SJCRH30 (cell line): ENCODE measurements at places on chromosomes 1 and 21. TPM values are rescaled to one million over a fixed set of nuclear protein-coding genes. Genes with fewer than 3 reads are reported as not detected.
A peak's percentile ranks its signal among the peaks of the same experiment; 100 is the strongest.

DNA sequence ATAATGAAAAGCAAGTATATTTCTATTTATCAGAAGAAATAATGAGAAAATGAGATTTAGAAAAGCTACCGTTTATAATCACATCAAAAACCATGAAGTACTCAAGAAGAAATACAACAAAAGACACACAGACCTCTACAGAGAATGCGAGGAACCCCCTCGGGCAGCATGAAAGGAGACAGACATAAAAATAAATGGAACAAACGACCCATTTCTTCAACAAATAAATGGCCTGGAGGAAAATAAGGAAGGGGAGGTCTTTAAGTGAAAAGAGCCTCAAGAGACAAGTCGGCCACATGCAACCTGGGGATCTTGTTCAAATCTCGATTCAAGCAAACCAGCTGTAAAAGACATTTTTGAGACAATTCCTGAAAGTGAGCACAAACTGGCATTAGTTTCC, 6.0 kb downstream of the CFAP74 start:
- no peaks in the 10 kb centered on the region for H3K36me3 ChIP-seq
- DNase-seq, result no peak
- H3K4me1 ChIP-seq, result no peaks in the 10 kb centered on the region
- peaks cover 15% of the 10 kb centered on the region for H3K27me3 ChIP-seq

DNA sequence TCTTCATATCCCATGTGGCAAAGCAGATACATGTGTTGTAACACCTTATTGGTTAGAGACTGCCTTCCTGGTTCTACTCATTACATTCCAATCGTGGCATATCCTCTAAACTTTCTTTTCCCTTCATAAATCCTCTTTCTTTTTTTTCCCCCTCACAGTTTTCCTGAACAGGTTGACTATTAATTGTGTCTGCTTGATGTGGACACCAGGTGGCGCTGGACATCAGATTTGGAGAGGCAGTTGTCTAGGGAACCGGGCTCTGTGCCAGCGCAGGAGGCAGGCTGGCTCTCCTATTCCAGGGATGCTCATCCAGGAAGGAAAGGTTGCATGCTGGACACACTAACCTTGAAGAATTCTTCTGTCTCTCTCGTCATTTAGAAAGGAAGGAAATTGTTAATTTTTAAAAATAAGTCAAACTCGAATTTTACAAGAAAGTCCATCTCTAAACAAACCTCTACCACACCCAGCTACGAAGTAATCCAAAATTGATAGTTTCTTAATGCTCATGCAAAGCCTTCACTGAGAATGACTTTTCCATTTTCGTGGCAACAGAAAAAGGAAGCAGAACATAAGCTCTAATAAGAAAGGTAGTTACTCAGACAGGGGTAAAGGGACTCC, 59.4 kb upstream of the ASB17 start:
- H3K27me3 ChIP-seq, result no peaks in the 10 kb centered on the region
- no peak overlapping the region for H3K4me3 ChIP-seq
- no peaks in the 10 kb centered on the region for H3K36me3 ChIP-seq
- no peak overlapping the region for H3K27ac ChIP-seq
- peak; percentile 89 for DNase-seq

- DNase-seq, result no peak
- H3K4me3 ChIP-seq, result no peak overlapping the region
- peaks cover 2% of the 10 kb centered on the region; the same call in 1 of the 2 replicates for H3K36me3 ChIP-seq
- no peaks in the 10 kb centered on the region for H3K4me1 ChIP-seq
- no peak overlapping the region for H3K27ac ChIP-seq
- no peaks in the 10 kb centered on the region for H3K27me3 ChIP-seq
Observed at GRCh38 chr1:48740621-48741020, 36.1 kb downstream of the BEND5 start.

DNA sequence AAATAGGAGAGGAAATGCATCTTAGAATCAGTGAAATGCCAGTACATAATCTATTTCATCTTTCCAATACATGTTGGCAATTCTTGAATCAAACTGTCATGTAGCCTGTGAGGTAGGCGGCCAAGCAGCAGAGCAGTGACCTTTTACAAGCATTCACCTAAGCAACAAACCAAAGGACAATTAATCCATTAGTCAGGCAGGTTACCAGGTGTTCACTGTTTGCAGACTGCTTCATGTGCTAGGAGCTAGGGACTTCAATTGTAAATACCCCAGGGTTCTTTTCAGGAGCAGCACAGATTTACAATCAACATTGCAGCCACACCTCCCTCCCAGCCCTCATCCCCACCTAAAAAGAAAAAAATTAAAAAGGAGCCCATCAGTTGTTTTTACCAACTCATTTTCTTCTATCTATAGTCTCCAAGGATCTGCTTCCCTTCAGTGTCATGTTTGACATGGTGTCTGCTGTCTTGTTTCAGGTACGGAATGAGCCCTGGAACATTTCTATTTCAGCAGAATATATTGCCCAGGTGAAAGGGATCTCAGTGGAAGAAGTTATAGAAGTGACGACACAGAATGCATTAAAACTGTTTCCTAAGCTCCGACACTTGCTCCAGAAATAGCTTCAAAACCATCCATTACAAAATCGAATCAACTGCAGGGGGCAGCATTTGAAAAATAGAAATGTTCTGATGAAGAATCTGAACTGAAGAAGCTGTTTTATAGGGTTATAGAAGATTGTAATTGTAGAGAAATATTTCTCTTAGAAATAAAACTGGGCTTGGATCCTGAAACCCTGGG, 23.0 kb downstream of the TATDN3 start:
- peak; percentile 61 for DNase-seq
- H3K4me3 ChIP-seq, result no peak overlapping the region
- H3K4me1 ChIP-seq, result no peaks in the 10 kb centered on the region; the same call in 1 of the 2 replicates
- no peaks in the 10 kb centered on the region for H3K36me3 ChIP-seq
- no peak overlapping the region for H3K27ac ChIP-seq
- H3K27me3 ChIP-seq, result no peaks in the 10 kb centered on the region

GRCh38 chr1:162003061-162003829, 20.4 kb downstream of the OLFML2B start:
- H3K4me1 ChIP-seq, result peaks cover 34% of the 10 kb centered on the region
- H3K27me3 ChIP-seq, result no peaks in the 10 kb centered on the region
- peak; percentile 96 for DNase-seq
- peak overlapping the region; percentile 94 for H3K27ac ChIP-seq
- peaks cover 29% of the 10 kb centered on the region for H3K36me3 ChIP-seq

DNA sequence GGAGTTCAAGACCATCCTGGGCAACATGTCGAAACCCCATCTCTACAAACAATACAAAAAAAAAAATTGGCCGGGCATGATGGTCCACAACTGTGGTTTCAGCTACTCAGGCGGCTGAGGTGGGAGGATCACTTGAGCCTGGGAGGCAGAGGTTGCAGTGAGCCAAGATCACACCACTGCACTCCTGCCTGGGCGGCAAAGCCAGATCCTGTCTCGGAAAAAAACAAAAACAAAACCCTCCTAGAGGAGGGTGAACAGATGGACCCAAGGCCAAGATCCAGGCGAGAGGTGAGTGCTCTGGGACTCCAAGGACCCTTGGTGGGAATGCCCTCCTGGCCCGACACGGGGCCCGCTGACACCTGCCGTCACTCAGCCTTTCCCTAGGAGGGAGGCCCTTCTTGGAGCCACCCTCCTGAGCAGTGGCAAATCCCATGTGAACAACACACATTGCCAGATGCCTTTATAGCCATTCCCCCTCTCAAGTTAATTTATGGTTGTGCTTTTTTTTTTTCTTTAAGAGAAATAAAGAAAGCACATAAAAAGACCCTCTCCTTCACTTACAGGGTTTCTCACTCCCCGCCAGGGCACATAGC, 380 bp downstream of the TFF2 start:
- no peak overlapping the region for H3K4me3 ChIP-seq
- no peak overlapping the region for H3K27ac ChIP-seq
- H3K4me1 ChIP-seq, result no peaks in the 10 kb centered on the region
- H3K27me3 ChIP-seq, result no peaks in the 10 kb centered on the region

GRCh38 chr1:11526071-11526895, 47.3 kb downstream of the DISP3 start:
- DNase-seq, result no peak
- peaks cover 4% of the 10 kb centered on the region; the same call in 1 of the 2 replicates for H3K27me3 ChIP-seq
- H3K27ac ChIP-seq, result no peak overlapping the region
- no peaks in the 10 kb centered on the region for H3K4me1 ChIP-seq

DNA sequence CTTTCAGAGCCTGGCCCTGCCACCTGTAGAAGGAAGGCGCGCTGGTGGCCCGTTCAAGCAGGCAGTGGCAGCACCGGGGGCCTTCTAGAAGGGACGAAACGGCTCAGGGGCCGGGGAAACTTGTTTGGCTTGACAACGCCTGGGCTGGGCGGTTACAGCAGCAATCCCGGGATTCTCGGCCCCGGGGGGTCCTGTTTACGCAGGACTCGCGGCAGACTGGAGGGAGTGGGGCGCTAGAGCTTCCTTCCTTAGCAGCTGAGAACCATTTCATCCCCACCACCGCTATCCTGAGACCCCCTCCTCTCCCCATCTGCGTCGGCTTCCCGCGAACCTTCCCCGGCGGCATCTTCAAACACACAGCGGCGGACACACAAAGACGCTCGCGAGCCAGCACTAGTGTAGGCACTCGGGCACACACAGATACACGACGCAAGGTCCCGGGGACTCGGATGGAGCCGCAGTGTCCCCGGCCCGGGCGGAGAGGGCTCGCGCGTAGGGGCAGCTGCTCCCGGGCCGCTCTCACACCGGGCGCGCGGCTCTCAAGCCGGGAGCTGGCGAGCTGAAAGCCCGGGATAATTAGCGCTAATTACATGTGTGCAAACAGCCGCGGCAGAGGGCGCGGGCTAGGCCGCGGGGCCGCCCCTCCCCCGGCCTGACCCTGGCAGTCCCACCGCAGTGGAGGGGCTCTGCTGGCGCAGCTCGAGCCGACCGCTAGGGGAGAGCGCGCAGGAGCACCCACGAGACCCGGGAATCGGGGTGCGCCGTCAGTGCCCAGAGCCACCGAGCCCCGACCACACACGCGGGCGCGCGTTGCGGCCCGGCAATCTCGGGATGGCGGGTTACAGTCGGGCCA, 271.4 kb downstream of the FOXD2 start:
- H3K4me1 ChIP-seq, result peaks cover 8% of the 10 kb centered on the region
- H3K27me3 ChIP-seq, result no peaks in the 10 kb centered on the region; the same call in 1 of the 2 replicates
- H3K36me3 ChIP-seq, result no peaks in the 10 kb centered on the region
- H3K27ac ChIP-seq, result peak overlapping the region; percentile 83
- peak; percentile 79 for DNase-seq

- H3K36me3 ChIP-seq, result no peaks in the 10 kb centered on the region
- peaks cover 5% of the 10 kb centered on the region; the same call in 1 of the 2 replicates for H3K4me1 ChIP-seq
- no peak for DNase-seq
- no peaks in the 10 kb centered on the region for H3K27me3 ChIP-seq
- peak overlapping the region; percentile 78 for H3K4me3 ChIP-seq
Observed at GRCh38 chr1:6783936-6784559, 1.2 kb upstream of the CAMTA1 start.

- H3K36me3 ChIP-seq, result peaks cover 27% of the 10 kb centered on the region
Observed at GRCh38 chr1:22071511-22071910, 19.0 kb downstream of the CDC42 start.

DNA sequence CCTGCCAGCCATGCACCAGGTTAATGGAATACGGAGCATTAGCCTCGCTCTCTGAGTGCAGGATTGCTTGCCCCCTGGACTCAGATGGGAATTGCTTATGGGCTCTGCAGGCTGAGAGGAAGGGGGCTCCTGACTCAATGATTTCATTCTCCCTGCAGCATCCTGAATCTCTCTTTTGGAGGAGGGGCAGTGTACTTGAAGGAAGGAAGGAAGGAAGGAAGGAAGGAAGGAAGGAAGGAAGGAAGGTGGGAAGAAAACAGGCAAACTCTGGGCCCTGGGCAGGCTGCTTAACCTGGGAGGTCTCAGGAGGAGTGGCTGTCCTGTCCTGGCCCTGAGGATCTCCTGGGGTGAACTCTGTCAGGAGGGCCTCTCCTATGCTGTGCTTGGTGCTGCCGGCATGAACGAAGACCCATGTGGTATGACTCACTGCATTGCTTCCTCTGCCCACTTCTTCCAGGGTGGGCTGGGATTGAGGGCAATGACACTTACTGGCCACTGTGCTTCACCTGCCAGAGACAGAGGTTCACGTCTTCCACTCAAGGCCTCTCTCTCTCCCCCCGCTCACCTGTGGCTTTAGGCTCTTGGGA, 257.1 kb upstream of the CSF3R start:
- H3K27ac ChIP-seq, result no peak overlapping the region
- no peak for DNase-seq
- H3K36me3 ChIP-seq, result no peaks in the 10 kb centered on the region
- H3K4me3 ChIP-seq, result no peak overlapping the region
- peaks cover 18% of the 10 kb centered on the region for H3K27me3 ChIP-seq
- H3K4me1 ChIP-seq, result no peaks in the 10 kb centered on the region

GRCh38 chr1:103517380-103518047, 8.0 kb upstream of the RNPC3 start:
- H3K27ac ChIP-seq, result no peak overlapping the region
- H3K4me3 ChIP-seq, result no peak overlapping the region
- no peaks in the 10 kb centered on the region for H3K27me3 ChIP-seq
- H3K4me1 ChIP-seq, result no peaks in the 10 kb centered on the region

DNA sequence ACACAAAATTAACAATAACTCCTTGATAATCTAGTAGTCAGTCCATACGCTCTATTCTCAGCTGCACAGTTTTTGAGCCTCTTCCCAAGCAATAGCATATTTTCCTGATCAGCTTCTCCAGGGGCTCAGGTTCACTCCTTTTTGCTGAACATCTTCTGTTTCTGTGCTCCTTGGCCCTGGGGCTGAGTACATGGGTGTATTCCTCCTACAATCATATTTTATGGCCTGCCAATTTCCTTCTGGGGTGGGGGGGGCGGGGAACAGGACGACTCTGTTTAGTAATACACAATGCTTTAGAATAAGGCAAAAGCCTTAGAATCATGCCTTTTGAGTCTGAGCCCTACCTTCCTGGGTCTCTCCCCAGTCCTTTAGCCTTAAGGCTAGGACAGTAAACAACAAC, 8.5 kb downstream of the CLDN19 start:
- H3K27ac ChIP-seq, result no peak overlapping the region
- no peaks in the 10 kb centered on the region for H3K36me3 ChIP-seq
- no peak for DNase-seq
- H3K4me3 ChIP-seq, result no peak overlapping the region

GRCh38 chr1:179714159-179714558, 28.9 kb upstream of the FAM163A start:
- H3K36me3 ChIP-seq, result no peaks in the 10 kb centered on the region
- no peak for DNase-seq
- peaks cover 3% of the 10 kb centered on the region; the same call in 1 of the 2 replicates for H3K4me1 ChIP-seq
- no peak overlapping the region for H3K27ac ChIP-seq
- H3K4me3 ChIP-seq, result no peak overlapping the region

GRCh38 chr1:208565756-208566440, 321.7 kb upstream of the PLXNA2 start:
- no peak for DNase-seq
- H3K4me1 ChIP-seq, result no peaks in the 10 kb centered on the region
- no peaks in the 10 kb centered on the region for H3K36me3 ChIP-seq
- no peak overlapping the region for H3K27ac ChIP-seq

GRCh38 chr1:238484121-238484520, 593.4 kb upstream of the ZP4 start:
- no peak overlapping the region for H3K27ac ChIP-seq
- H3K4me1 ChIP-seq, result no peaks in the 10 kb centered on the region
- no peaks in the 10 kb centered on the region for H3K27me3 ChIP-seq
- DNase-seq, result no peak

Gene ESPN
- total RNA-seq, result 0.30 and 0.55 TPM in 2 replicates

Gene S100A11
- total RNA-seq, result 492 and 509 TPM in 2 replicates

Gene CFAP74
- not detected in 2 replicates for total RNA-seq

Gene GJA5
- total RNA-seq, result not detected in 2 replicates

Gene TPTE
- total RNA-seq, result 0.28 and 0.38 TPM in 2 replicates

Gene LAMC2
- 0.05 and 0.08 TPM in 2 replicates for total RNA-seq

Gene UTS2
- not detected in 2 replicates for total RNA-seq

Gene PHLDA3
- total RNA-seq, result 30.8 and 33.9 TPM in 2 replicates

Gene C1orf210
- total RNA-seq, result not detected in 2 replicates

Gene SNX7
- total RNA-seq, result 25.2 and 26.9 TPM in 2 replicates

Gene FMO5
- not detected in 2 replicates for total RNA-seq

Gene PBX1
- total RNA-seq, result 39.0 and 39.1 TPM in 2 replicates

Gene FAM78B
- 0.10 and 0.28 TPM in 2 replicates for total RNA-seq

Gene SMCP
- not detected in 2 replicates for total RNA-seq

Gene MYOC
- not detected in 2 replicates for total RNA-seq

Gene GNAT2
- total RNA-seq, result 0.08 and 0.24 TPM in 2 replicates

Gene PKNOX1
- total RNA-seq, result 37.1 and 41.6 TPM in 2 replicates
